CD4-positive, alpha-beta T cell treated with Interleukin-10 for 1 hour (primary cell): ENCODE measurements at places on chromosomes 3 and 15.

DNA sequence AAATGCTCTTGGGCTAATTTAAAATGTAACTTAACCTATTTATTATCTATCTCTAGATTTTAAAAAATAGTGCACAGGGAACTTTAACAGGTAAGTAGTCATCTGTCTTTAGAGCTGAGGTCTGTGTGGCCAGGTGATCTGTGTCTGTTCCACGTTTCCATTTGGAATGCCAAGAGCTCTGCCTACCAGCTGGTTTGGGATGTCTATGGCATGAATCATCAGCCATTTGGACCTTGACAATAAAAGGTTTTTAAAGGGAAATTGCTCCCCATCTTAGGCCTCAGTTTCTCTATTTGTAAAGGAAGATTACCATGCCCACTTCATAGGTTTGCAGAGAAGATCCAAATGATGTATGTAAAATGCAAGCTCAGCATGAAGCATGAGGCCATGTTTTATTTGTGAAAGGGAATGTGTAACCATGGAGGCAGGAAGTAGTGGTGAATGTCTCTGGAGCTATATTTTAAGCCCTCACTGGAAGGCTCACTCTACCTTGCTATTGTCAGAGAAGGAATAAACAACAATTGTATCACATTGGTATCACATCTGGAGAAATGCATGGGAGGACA is 548.1 kb upstream of the LMCD1 start:
- DNase-seq = no peak

GRCh38 chr3:10890665-10891064 is 74.6 kb downstream of the SLC6A11 start:
- no peak for DNase-seq

DNA sequence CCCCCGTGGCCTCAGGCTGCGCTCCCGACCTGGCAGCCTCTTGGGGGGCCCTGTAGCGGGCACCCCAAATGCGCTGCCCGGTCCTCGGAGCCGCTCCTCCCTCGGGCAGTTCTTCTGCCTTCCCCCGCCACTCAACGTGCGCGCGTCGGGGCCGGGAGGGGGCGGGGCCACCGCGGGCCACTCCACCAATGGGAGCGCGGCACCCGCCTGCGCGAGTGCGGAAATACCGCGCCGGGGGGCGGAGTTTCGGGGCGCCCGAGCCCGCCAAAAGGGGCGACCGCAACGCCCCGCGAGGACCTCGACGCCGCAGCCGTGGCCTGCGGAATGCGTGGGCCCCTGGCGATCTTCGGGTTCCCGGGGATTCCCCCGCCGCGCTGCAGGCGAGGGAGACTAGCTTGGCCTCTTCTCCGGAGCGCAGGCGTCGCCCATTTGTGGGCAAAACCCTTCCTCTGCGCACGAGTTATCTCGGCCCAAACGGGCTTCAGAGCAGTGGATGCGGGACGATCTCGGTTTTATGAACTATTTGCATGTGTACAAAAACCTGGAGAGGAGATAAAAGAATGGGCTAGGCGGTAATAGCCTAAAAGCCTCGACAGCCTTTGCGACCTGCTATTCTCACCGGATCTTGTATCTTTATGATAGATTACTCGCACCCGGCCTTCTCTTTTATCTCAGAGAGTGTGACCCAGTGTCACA is at the start of gene TASOR:
Gene TASOR, minus strand, starts transcription at position 144 of the 696 bp plus-strand sequence. CDS start 259 bp downstream, outside the sequence.
- DNase-seq = peak; percentile 91

DNA sequence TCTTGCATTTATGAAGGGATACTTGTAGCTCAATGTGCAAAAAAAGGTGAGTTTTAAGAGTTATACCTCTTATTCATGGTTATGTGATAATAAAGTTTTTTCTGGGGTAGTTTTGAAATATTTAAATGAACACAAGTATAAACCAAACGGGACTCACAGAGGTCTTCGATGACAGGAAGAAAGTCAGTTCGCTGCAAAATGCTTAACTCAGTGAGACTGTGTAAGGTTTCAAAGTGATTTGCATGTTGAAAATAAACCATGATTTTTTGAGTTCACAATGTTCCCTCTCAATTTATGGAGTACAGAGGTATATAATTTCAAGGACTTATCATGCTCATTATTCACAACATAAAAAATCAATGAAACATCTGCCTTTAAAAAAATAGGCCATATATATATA is 36.3 kb upstream of the MYH15 start:
- DNase-seq = no peak

DNA sequence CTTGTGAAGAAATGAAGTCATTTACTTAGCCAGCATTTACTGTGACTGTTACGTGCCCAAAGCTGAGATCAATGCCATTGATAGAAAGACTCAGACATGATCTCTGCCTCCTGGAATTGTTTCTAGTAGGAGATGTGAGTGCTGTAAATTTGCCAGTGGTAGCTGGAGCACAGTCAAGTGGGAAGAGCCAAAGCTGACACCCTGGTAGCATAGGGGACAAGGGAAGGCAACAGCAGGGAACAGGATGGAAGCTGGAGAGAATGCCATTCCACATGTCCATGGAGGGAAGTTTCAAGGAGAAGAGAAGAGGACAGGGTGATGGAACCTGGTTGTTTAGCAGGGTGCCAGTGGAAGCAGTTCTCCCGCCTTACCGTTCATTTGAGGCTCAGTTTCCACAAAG is 64.0 kb downstream of the TCAIM start:
- no peak for DNase-seq

- DNase-seq = no peak
Observed at GRCh38 chr15:33810806-33811205, 157.5 kb upstream of the CHRM5 start.
